ENCODE measurements at places on chromosomes 7 and 10.
A peak's percentile ranks its signal among the peaks of the same experiment; 100 is the strongest.

DNA sequence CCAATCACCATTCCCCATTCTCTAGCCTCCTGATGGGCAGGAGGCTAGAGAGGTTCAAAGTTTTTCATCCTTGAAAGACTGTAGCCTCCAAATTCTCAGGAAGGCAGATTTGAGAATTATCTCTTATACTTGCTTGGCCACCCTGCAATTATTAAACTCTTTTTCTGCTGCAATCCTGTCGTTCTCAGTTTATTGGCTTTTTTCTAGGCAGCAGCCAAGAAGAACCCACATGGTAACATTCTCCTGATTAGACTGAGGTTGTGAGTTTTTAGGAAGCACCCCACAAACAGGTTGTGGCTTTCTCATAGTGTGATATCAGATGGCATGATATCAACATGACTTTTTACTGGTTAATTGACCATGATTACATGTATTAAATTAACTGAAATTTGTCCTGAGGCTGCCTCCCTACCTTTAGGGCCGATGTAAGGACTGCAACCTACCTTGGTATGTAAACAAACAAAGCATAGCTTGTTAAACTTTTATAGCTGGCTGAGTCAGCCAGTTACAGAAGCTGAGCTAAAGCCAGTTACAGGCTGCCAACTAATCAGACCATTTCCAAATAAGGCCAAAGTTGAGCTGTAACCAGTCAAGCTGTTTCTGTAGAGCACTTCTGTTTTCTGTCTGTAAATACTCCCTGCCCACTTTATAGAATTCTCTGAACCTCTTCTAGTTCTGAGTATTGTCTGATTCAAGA lies 3.2 kb upstream of the ZNF248 start:
- peak; percentile 28 for DNase-seq

- DNase-seq, result peak; percentile 7
These were observed 187.8 kb downstream of the GNAT3 start for GRCh38 chr7:80324032-80324431.

DNA sequence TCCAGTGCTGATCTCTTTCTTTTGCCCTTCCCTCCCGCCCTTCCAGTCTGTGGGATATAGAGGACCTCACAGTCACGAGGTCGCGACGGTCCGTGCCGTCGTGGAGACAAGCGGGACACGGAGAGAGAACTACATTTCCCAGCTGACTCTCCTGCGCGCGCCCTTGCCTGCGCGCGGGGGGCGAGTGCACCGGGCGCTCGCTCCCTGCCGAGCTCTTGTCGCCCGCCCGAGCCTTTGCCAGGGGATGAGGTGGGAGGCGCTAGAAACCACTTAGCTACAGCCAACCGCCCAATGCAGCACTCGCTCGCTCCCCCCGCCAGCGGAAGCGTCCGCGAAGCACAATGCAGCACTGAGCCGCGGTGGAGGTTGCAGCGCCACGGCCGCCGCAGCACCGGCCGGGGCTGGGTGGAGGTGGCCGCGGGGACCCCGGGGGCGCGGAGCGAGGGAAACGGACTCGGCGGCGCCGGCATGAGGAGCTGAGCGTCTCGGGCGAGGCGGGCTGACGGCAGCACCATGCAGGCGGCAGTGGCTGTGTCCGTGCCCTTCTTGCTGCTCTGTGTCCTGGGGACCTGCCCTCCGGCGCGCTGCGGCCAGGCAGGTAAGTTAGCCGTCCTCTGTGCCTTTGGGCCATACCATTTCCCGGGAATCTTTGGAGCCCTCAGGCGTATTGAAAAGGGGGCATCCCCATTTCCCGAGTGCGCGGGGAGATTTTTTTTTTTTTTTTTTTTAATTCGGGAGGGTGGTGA lies at the start of gene ADAM22:
ADAM22 (plus strand) TSS at position 299 of the 746 bp plus-strand sequence; CDS start at position 514, 215 bp downstream.
- peak; percentile 78 for DNase-seq

DNA sequence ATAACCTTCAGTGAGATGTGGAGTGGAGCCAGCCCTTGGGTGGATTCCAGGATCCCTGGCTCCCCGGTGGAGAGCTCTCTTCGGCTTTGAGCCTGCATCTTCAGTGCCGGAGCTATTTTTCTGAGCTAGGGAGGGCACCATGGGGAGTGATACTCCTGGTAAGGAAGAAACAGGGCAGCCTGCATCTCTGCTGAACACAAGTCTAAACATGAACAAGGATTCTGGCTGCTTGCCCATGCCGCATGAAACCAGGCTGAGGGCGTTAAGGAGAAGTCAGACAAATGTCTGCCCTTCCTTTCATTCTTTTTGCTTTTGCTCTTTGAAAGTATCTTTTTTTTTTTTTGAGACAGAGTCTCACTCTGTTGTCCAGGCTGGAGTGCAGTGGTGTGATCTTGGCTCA lies 60.4 kb downstream of the EVX1 start:
- no peak for DNase-seq

GRCh38 chr10:69680610-69681009 lies 50.6 kb downstream of the FAM241B start:
- DNase-seq, result no peak

DNA sequence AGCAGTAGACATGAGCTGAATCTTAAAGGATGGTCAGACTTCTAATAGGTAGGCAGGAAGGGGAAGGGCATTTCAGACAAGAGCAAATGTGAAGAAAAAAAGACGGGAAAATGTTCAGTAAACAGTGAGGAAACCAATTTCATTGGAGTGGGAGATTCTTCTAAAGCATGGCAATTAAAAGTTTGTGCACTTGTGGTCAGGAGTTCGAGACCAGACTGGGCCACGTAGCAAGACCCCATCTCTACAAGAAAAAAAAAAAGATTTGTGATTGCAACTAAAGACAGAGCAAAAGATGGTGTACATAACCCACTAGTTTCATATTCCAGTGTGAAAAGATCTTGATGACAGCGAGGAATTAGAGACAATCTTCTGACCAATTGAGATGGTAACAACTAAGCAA lies 41.7 kb downstream of the CCDC71L start:
- DNase-seq, result no peak

- no peak for DNase-seq
These were observed 648.0 kb upstream of the IGFBP3 start for GRCh38 chr7:46569133-46569465.

GRCh38 chr10:111830359-111830758 lies 353.2 kb downstream of the GPAM start:
- no peak for DNase-seq

GRCh38 chr7:37315772-37316715 lies 132.6 kb downstream of the ELMO1 start:
- no peak for DNase-seq

DNA sequence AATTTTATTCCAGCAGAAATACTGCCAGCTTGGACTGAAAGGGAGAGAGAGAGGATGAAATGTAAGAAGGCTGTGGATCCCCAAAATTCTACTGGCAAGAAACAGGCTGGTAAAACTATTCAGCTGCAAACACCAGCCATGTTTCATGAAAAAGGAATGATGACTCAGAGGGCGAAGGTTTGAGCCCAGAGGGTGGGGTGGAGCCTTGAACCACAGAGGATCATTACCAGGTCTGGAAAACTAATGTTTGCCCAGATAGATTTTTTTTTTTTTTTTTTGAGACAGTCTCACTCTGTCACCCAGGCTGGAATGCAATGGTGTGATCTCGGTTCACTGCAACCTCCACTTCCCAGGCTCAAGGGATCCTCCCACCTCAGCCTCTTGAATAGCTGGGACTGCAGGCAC lies 41.7 kb upstream of the NRF1 start:
- peak; percentile 86 for DNase-seq

GRCh38 chr10:82813856-82814255 lies 938.9 kb downstream of the NRG3 start:
- DNase-seq, result no peak

- DNase-seq, result no peak
These were observed 113.7 kb downstream of the LRMDA start for GRCh38 chr10:75544993-75545706.

DNA sequence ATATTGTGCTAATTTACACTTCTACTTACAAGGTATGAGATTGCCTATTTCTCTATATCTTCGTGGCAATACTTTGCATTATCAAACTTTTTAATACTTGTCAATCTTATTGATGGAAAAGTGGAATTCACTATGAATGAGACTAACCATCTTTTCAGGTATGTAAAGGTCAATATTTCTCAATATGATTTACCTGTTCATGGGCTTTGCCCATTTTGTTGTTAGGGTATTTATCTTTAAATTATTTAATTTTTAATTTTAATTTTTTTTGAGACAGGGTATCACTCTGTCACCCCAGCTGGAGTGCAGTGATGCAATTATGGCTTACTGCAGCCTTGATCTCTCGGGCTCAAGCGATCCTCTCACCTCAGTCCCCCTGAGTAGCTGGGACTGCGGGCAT lies 47.8 kb upstream of the LCOR start:
- DNase-seq, result no peak

DNA sequence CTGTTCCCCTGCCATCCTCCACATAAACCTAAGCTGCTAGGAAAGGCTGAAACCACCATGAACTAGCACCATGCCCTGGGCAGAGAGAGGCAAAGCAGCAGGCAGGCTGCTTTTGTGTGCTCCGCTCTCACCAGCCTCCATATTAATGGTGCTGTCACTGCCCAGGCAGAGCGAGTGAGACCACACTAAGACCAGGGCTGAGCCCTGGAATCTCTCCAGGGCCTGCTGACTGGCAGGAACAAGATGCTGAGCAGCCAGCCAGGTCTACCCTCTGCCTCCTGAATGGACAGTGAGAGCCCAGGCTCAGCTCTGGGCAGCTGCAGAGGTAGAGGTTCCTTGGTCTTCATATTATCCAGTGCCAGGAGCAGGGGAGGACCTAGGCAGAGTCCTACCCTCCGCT lies 1.6 kb upstream of the CRHR2 start:
- no peak for DNase-seq
